ENCODE measurements at places on chromosomes 1 and 21.
A peak's percentile ranks its signal among the peaks of the same experiment; 100 is the strongest.

DNA sequence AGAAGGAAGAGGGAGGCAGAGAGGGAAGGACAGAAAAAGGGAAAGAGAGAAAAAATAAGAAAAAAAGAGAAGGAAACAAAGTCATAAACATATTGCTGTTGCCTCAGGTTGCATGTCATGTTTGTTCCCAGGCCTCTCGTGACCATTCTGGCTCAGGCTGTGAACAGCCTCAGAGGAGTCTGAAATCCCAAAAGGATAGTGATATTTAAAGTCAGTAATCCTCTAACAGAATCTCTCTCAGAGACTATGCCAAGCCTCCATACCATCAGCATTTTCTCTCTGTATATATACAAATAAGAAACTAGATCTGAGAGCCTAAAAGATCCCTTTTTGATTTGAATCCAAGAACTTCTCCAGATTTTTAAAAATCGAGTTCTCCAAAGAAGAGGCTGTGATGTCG is 35.2 kb downstream of the GORAB start:
- DNase-seq, result no peak

DNA sequence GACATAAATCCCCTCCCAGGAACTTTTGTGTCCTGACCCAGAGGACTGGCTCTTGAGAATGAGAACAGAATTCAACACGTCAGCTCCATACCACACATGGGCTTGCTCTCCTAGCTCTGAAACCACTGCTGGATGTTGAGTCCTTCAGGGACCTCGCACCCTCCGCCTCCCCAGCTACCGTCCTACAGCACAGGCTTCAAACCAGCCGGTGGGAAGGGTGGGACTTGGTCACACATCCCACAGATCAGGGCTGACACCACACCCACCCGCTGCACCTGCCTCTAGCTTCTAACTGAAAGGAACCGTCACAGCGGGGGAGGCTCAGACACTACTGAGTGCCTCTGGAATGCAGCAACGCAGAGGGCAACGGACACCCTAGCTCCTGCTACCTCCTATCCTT is 24.0 kb downstream of the MRAP start:
- no peak for DNase-seq

DNA sequence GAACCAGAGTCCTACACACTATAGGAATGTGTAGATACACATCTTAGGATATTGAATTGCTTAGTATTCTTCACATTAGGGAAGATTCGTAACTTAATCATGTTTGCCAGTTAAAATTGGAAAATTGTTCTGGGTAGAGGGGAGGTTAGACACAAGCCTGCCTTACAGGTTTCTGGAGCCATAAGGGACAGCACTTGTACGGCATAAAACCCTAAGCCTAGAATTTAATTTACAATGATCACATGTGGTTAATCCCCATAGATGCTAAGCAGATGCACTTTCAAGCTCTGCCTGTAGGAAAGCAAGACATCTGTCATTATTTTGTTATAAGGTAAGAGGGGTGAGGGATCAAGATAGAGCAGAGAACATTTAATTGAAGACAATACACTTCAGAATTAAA is 820.7 kb downstream of the NCAM2 start:
- DNase-seq, result no peak

DNA sequence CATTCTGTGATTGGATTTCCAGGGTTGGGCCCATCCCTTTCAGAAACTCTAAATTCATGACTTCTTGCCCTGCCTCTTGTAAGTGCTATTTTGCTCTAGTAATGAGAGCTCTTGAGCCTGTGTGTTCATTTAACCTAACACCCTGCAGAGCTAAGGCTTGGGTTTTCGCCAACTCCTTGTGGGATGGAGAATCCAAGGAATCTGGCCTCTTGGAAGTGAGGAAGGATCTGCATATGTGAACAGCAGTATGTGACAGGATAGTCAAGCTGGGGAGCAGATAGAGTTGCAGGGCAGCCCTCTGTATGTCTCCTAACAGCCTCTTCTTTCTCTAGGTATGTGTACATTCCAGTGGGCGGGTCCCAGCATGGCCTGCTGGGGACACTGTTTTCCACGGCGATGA is 258.9 kb downstream of the HHAT start:
- DNase-seq, result no peak

DNA sequence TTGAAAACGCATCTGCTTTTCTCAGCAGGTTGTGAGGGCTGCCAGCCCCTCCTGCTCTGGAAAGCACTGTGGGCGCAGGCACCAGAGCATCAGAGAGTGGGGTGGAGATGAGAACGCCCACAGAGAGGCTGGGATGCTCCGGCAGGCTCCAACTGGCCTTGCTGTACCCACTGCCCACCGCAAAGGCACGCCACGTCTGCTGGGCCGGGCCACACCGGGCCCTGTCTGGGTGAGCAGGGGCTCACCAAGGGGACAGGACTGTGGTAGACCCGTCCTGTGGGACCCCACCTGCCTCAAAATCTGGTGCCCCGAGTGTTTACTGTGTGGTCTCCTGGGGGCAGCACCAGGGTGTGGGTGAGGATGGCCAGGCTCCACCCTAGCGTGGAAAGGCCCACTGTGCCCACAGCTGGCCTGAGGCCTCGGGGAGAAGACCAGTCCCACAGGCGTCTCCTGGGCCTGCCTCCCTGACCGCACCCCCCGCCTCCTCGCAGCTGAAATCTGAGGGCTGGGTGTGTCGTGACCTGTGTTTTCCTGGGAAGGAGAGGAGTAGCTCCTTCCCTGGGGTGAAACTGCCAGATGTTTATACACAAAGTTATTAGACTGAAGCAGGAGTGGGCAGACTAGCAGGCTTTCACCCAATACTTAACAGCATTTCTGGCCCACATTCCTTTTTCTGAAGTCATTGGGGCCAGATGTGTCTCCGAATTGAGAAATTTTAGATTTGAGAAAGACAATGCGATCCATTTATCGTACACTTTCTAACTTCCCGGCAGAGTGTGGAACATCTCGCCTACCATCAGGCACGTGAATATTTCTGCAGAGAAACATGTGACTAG is 53.8 kb downstream of the STUM start:
- peak; percentile 78 for DNase-seq

DNA sequence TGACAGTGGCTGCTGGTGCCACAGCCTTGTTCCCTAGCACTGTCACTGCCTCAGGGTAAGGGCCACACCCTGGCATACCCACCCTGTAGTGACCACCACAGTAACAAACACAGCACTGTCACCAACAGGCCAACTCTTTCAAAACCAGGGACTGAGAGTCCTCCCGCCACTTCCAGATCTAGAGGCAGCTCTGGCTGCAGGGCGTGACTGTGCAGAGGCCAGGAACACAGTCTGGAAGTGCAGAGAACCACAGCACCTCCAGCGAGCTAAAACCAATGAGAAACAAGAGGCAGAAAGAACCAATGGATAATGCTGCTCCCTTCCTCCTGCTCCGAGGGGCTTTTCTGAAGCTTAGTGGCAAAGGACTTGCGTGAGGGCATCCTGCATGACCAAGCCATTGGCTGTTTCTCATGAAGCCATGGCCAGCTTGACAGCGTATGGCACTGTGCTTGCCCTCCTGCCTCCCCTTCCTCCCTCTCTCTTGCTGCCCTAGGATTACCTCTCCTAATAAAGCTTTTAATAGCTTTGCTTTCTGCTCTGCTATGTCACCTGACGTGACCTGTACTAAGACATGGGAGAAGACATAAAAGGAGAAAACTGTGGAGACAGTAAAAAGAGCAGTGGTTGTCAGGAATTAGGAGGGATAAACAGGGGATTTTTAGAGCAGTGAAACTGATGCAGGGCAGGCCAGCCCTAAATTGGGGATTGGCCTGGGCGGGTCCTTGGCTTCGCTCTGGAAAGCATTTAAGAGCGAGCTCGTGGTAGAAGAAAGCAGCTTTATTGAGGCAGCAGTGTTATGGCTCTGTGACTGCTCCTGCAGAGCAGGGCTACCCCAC is 7.2 kb downstream of the PARP1 start:
- DNase-seq, result no peak

DNA sequence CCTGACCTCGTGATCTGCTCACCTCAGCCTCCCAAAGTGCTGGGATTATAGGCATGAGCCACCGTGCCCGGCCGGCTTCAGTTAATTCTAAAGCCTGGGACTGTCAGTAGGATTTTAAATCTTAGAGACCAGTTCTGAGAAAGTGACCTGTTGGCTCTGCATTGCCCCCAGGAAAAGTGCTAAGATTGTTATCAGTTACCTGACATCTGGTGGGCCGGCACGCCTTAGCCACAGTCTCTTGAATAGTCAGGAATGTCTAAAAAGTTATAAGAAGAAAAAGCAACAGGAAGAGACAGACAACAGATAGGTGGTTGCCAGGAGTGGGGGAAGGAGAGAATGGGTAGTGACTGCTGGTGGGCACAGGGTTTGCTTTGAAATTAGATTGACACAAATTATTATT is 35.1 kb downstream of the RABGAP1L start:
- no peak for DNase-seq

DNA sequence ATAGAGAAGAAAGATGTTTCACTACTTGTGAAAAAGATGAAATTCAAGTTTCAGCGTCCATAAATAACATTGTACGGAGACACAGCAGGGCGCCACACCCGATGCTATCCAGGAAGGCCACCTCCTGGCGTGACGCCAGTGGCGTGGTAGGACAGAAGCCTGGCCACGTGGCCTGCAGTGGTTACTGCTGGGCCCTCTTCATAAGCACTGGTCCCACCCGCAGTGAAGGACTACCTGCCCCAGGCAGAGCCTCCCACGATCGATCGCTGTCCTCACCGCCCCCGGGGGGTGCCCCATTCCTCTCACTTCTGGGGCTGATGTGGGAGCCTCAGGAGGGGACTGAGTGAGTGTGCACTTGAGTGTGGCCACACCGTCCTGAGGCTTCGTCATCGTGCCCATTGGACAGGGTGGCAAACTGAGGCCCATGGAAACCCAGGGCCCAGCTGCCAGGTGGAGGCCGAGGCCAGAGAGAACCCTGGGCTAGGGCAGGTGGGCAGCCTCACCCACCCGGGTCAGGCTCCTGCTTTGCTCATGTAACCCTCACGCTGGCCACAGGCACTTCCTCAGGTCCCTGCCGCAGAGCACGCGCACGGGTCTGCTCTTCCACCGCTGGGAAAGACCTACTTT is 11.7 kb upstream of the HES5 start:
- no peak for DNase-seq

GRCh38 chr1:20685741-20686140 is 24.6 kb upstream of the DDOST start:
- DNase-seq, result no peak

GRCh38 chr21:42003051-42003461 is 7.1 kb downstream of the ZBTB21 start:
- no peak for DNase-seq

DNA sequence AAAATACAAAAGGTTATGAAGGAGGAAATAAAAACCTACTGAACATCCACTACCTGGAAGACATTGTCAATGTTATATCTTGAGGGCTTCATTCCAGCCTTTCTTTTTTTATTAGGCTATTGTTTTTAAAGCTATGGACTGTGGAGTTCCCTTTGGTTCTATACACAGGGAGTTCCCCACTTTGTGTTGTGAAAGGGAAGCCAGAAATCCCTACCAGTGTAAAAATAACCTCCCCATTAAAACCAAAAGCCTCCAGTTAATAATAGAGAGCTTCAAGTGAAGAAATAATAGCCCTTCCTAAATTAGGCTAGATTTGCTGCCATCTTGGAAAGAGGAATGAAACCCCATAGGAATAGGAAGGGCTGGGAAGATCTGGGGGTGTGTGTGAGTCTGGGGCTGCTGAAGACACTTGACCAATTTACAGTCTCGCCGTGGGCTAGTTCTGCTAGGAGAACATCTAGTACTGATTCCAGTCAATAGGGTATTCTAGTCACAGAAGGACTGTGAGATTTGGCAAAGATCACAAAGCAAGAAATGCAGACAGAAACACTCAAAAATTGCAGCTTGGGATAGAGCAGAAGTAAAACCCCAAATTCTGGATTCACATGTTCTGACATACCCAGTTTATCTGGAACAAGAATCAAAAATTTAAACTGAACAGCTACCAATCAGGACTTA is 32.4 kb upstream of the PTGFRN start:
- DNase-seq, result no peak

DNA sequence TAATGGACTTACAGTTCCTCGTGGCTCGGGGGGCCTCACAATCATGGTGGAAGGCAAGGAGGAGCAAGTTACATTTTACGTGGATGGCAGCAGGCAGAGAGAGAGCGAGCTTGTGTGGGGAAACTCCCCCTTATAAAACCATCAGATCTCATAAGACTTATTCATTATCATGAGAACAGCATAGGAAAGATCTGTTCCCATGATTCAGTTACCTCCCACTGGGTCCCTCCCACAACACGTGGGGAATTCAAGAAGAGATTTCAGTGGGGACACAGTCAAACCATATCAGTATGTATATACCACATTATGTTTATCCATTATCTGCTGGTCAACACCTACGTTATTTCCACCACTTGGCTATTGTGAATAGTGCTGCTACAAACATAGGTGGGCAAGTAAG is 352.3 kb upstream of the B3GALT2 start:
- no peak for DNase-seq

- no peak for DNase-seq
Measured at GRCh38 chr1:91133248-91133647, 111.4 kb upstream of the ZNF644 start.

- no peak for DNase-seq
Measured at GRCh38 chr1:5857011-5857410, 135.2 kb downstream of the NPHP4 start.

- DNase-seq, result no peak
Measured at GRCh38 chr1:98388441-98388840, 273.1 kb upstream of the SNX7 start.

GRCh38 chr1:145937436-145937835 is 10.2 kb upstream of the RBM8A start:
- DNase-seq, result no peak

- no peak for DNase-seq
Measured at GRCh38 chr21:14740116-14740515, 194.0 kb upstream of the SAMSN1 start.

DNA sequence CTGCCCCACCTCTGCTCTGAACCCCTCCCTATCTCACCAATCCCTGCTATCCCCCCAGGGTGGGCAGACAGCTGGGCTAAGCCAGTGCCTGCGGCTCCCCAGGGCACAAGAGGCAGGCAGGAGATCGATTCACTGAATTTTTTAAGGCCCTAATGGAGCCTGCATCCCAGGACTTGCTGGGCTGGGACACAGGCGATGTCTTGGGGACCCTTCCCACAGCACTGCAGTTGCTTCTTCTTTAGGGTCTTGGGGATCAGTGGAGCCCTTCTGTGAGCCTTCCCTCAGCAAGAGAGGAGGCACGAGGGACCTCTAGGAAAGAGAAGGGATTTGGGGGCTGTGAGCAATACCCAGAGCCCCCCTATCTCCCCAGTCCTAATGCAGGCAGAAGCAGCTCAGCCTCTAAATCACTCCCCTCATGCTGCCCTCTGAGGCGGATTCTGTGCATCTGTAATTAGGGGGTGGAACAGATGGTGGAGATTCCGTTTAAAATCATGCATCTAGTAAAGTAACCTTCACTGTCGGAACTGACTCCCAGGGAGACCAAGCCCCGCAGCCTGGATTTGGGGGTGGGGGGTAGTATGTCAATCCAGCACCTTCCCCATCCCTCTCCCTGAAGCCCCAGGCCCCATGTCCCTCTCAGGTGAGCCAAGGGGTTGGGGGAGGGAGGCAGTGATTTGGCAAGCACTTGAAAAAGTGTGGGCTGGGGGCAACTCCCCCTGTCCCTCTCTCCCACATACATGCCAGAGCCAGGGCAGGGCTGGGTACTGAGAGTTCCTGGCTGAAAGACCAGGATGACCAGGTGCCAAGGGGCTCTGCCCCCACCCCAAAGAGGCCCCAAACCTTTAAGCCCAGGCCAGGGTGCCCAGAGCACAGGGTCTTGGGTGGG is 10.0 kb downstream of the AHDC1 start:
- DNase-seq, result peak; percentile 28

Measured in femur (tissue), 1 donor.